ENCODE measurements at places on chromosomes 1 and 21.

- DNase-seq = no peak
Measured at GRCh38 chr21:8993284-8993942, 1528.0 kb upstream of the TPTE start.

GRCh38 chr1:54475357-54475881, 69.2 kb upstream of the SSBP3 start:
- peak; percentile 75 for DNase-seq

GRCh38 chr1:70586046-70586445, 175.0 kb downstream of the CTH start:
- no peak for DNase-seq

GRCh38 chr1:225973158-225973557, 26.0 kb downstream of the SDE2 start:
- DNase-seq = no peak

GRCh38 chr1:9145714-9146113, 16.8 kb upstream of the GPR157 start:
- no peak for DNase-seq

- peak; percentile 42 for DNase-seq
Measured at GRCh38 chr1:226737819-226738420, 1.2 kb downstream of the ITPKB start.

- DNase-seq = no peak
Measured at GRCh38 chr1:68442006-68442405, 7.7 kb downstream of the RPE65 start.

DNA sequence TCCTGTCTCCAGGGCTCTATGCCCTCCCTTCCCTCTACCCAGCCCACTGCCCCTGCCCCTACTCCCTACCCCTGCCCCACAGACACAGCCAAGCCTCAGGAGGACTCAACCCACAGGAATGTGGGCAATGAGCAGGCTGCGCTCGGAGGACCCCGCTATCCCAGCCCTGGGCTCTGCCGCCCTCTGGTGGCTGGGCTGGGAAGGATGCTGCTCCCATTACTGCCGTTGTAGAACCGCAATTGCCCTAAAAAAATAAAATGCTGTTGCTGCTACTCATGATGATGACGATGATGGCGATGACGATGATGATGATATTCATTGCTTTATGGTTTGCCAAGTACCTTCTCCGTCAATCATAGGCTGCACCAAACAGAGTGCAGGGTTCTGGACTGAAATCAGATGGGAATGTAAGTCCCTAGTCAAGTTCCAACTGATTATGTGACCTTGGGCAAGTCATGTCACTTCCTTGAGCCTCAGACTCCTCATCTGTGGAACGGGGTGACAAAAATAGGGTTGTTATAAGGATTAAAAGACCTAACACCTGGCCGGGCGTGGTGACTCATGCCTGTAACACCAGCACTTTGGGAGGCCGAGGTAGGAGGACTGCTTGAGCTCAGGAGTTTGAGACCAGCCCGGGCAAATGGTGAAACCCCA, 24.6 kb downstream of the ARHGEF19 start:
- peak; percentile 77 for DNase-seq

GRCh38 chr1:67294836-67295617, 12.6 kb upstream of the IL12RB2 start:
- DNase-seq = peak; percentile 7

DNA sequence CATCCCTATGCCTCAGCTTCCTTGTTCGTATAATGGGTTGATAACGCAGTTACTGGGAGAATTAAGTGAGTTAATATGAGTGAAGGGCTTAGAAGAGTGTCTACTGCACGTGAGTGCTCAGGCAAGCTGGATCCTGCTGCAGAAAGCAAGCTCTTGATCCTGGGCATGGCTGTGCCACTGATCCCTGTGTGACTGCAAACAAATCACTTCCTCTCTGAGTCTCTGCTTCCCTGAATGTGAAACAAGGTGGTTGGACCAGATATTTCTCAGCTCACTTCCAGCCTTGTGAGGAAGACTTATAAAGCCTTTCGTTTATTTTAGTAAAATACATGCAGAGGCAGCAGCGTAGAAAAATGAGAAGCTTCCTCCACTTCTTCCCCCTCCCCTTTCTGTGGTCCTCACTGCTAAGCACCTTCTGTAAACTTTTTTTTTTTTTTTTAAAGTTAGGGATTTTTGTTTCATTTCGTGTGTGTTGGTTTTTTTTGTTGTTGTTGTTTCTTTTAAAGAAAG, 13.8 kb downstream of the PSEN2 start:
- no peak for DNase-seq

GRCh38 chr1:178362747-178363146, 134.0 kb downstream of the CLEC20A start:
- no peak for DNase-seq

GRCh38 chr1:185767508-185768120, 33.4 kb downstream of the HMCN1 start:
- DNase-seq = no peak

DNA sequence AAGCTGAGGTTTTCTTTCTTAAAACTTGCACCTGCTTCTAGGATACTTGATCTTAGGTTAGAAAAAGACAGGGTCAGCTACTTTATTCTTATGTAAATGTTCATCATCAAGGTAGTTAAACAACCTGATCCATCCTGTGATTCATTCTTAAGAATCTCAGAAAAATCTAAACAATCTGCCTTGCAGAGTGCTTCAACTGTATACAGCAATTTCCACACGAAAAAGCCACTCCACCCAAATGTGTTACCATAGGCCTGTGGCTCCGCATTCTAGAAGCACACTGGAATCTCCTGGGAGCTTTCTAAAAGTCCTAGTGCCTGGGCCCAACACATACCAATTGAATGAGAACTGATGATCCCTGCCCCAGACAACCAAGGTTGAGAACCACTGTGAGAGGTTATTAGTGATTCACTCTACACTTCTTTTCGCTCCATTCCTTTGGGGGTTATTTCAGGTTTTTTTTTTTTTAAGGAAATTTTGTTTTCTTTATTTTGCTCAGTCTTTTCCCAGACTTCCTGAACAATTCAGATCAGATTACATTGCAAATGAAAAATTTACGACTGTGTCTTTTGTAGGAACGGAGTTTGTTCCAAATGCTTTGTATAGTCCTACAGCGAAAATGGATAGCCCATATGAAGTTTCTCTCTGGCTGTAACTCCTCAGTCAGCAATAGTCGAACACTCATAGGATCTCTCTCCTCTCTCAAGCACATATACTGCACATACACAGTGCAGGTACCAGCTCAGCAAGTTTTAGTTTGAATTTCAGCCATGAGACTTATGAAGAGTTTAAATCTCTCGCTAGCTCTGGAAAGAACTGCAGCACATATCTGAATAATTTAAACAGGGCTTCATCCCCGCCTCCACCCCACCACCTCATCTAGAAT, 16.1 kb downstream of the SMYD2 start:
- no peak for DNase-seq

DNA sequence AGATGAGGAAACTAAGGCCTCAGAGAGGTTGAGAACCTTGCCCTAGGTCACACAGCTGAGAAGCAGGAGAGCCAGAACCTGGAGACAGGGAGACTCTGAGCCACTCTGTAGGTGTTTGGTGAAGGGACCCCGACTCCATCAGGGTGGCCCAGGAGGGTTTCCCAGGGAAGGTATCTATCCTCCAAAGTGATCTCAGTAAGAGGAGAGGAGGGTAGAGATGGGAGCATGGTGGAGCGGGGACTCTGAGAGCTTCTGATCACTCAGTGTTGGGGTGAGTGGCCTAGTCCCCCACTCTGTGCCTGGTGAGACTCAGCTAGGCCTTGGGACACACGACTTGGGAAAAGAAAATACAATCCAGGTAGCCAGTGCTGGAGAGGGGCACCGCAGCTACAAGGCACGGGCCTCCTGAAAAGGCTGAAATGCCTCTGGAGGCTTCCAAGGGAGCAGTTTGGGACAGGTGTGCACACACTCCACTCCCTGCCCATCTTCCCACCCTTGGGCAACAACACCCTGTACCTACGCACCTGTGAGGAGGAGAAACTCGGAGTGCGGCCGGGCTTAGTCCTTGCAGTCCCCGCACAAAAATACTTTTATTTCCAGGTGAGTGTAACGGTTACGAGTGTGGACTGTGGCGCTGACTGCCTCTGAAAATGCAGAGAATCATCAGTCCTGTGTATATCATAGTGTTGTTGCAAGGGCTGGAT, 80.8 kb downstream of the CAMK2N1 start:
- DNase-seq = no peak

- no peak for DNase-seq
Measured at GRCh38 chr1:186207391-186208085, 167.5 kb downstream of the TPR start.

DNA sequence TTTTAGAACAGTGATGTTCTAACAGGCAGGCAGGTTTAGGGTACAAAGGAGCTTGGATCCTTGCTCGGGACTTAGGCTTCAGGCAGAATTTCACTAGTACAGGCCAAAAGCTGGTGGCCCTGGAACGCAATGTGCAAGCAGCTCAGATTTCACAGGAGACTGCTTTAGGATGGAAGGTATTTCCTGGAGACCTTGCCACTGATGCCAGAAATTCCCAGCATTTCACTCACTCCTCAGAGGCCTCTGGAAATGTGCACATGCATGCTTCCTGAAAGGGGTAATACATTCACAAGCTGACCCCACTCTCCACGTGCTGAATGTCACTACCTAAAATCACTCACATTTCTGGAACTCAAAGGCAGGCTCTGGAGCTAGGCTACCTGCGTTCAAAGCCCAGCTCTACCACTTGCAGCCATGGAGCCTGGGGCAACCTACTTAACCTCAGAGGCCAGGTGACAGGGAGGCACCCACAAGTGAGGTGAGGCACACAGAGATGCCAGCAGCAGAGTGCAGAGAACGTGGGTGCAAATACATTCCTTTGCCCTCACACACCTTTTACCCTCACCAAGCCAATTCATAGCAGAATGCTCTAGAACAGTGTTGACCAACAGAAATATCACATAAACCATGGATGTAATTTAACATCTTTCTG, 56.5 kb downstream of the CDC7 start:
- DNase-seq = no peak

- DNase-seq = no peak
Measured at GRCh38 chr1:26950602-26951001, 9.7 kb downstream of the KDF1 start.

DNA sequence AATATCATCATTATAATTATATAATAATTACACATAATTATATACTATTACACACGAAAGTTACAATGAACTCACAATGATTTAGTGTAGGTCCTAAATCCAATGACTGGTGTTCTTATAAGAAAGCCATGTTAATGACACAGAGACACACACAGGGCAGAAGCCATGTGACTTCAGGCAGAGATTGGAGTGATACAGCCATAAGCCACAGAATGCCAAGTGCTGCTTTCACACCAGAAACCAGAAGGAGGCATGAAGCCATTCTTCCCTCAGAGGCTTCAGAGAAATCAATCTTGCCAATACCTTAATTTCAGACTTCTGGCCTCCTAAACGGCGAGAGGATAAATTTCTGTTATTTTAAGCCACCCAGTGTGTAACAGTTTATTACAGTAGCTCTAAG, 147.4 kb upstream of the KRTAP19-8 start:
- DNase-seq = peak; percentile 43

GRCh38 chr1:86387916-86388627, 8.1 kb downstream of the ODF2L start:
- no peak for DNase-seq

DNA sequence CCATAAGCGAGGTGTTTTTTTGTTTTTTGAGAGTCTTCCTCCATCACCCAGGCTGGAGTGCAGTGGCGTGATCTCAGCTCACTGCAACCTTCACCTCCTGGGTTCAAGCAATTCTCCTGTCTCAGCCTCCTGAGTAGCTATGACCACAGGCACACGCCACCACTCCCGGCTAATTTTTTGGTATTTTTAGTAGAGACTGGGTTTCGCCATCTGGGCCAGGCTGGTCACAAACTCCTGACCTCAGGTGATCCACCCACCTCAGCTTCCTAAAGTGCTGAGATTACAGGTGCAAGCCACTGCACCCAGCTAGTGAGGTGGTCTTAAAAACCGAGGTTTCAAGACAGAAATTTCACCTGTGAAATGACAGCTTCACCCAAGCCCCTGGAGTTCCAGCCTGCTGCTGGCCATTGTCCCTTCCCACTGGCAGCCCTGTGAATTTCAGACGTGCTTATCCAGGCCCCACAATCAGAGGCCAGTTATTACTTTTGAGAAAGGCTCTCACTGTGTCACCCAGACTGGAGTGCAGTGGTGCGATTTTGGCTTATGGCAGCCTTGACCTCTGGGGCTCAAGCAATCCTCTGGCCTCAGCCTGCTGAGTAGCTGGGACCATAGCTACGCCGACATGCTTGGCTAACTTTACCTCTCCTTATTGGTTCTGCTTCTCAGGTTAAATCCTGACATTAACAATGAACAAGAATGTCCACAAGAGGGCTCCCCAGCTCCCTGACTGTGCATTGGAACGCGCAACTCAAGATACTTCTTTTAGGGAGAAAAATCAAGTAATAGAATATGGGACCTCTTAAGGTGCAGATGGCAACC, 19.4 kb downstream of the ENO1 start:
- peak; percentile 71 for DNase-seq

- no peak for DNase-seq
Measured at GRCh38 chr1:207810606-207811295, 58.9 kb downstream of the CD46 start.
